ENCODE measurements at places on chromosomes 4 and X.
A peak's percentile ranks its signal among the peaks of the same experiment; 100 is the strongest.

- DNase-seq = no peak
Observed at GRCh38 chr4:100582146-100582545, 64.3 kb upstream of the EMCN start.

- DNase-seq = no peak
Observed at GRCh38 chr4:7956270-7956808, 16.7 kb upstream of the AFAP1 start.

DNA sequence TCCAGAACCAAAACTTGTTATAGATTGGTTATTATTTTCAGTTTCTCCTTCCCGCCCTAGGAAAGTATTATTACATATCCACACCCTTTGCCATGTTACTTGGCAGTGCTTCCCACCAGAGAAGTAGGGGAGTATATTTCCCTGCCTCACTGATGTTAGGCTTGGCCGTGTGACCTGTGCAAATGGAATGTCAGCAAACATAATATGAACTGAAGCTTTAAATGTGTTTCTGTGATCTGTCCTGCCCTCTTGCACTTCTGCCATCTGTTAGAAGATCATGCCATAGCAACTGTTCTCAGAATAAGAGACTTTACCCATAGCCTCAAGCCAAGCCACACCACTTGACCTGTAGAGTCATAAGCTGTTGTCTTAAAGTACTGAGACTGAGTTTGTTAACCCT lies 36.7 kb upstream of the NEUROG2 start:
- peak; percentile 20 for DNase-seq

GRCh38 chr4:15006416-15007024 lies 4.2 kb downstream of the CPEB2 start:
- no peak for DNase-seq

GRCh38 chrX:153735274-153735673 lies 10.6 kb downstream of the ABCD1 start:
- DNase-seq = no peak

DNA sequence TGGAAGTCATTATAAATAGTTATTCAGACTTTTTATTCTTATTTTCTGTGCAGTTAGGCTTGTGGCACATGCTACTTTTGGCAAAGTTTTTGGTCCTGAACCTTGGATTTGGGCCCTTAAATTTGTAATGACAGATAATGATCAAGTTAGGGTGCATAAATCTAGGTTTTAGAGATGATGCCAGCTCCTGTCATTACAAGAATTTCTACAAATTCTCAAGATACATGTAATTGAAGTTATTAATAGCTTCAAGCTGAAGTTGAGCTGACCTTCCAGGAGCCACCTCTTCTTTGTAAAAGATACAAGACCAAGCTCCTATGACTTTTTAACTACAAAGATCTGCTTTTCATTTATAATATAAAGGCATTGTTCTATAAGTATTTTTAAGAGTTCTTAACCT lies 255.6 kb upstream of the UGT8 start:
- DNase-seq = no peak

- DNase-seq = no peak
Observed at GRCh38 chrX:79138658-79139241, 5.7 kb upstream of the GPR174 start.

DNA sequence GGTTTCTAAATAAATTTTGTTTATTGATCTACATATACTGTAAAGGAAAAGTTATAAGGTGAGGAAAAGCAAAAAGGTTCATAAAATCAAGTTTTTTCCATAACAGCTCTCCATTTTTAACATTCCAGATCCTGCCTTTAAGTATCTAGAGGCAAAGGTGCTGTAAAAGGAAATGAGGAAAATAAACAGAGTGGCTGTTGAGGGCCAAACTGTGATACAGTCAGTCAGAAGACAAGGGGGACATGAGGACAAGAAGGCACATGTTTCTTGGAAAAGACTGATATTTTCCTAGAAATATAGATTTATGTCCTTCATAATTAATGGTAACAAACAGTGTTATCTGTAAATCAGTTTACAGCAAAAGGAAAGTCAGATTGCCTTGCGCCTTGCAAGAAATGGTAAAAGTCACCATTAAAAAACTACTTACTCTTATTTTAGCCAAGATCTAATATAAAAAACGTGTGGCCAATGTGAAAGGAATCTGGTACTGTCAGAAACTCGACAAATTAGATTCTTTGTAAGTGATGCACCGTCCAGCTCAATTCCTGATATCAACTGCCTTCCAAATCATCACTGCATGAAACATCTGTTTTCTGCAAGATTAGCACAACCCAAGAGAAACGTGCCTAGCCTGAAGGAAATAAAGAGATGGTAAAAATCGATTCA lies 34.0 kb upstream of the VEGFD start:
- DNase-seq = no peak

- no peak for DNase-seq
Observed at GRCh38 chr4:6680372-6681034, 13.2 kb upstream of the S100P start.

DNA sequence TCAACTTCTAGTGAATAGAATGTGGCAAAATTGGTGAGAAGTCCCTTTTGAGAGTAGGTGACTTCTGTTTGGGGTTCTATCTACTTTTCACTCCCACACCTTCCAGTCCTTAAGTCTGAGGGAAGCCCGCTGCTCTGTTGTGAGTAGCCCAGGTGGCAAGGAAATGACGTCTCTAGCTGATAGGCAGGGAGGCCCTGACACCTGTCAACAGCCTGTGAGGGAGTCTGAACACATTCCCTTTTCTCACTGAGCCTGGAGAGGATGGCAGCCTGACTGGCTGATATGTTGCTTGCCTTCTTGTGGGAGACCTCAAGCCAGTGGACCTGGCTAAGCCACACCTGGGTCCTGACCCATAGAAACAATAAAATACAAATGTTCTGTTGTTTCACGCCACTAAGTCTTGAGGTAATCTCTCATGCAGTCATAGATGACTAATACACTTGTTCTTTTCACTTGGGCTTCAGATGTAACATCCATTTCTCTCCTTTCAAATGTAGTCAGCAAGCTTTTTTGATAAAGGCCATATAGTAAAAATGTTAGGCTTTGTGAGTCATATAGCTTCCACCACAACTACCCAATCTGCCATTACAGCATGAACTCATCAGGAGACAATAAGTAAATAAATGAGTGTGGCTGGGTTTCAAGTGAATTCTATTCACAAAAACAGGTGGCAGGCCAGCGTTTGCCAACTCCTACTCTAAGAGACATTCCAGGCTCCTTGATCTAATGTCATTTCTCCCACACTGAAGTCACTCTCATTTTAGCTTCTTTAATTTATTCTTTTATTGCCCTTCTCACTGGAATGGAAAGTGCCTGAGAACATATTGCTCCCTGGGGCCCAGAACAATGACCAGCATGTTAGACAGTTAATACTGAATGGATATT lies 265.1 kb upstream of the MAD2L1 start:
- DNase-seq = no peak

DNA sequence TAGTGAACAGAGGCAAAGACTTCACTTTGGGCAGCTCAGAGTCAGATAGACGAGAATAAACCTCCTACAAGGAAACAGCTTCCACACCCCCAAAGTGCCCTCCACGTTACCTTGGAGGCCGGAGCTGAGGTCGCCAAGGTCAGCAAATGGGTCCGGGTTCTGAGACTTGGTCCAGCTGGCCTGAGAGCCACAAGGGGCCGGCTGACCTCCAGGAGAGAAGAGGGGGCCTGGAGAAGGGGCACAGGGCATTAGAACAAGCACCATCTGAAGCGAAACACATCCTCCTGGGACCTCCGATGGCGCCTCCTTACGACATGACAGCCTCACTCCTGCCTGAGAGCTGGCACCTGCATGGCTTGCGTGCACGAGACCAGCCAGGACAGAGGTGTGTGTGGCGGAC lies 33.6 kb upstream of the CPLX1 start:
- DNase-seq = no peak
